ENCODE measurements at places on chromosomes 4 and X.

GRCh38 chr4:169414913-169415312 lies 144.2 kb upstream of the SH3RF1 start:
- DNase-seq: no peak

DNA sequence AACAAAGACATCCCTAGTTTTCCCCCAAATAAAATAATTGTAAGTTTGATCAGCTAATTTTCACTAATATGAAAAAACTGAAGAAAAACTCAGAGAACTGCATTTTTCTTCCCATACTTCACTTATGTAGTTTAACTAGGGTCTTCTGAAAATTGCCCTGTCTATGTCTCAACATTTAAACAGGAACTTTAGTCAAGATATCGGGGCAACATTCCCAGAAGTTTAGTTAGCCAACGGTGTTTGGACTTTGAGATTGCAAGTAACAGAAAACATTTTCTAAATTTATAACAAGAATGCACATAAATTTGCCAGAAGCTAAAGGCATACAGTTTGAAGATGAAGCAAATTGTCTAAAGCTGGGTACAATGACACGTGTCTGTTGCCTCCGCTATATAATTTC lies 201.1 kb downstream of the ARAP2 start:
- DNase-seq: no peak

DNA sequence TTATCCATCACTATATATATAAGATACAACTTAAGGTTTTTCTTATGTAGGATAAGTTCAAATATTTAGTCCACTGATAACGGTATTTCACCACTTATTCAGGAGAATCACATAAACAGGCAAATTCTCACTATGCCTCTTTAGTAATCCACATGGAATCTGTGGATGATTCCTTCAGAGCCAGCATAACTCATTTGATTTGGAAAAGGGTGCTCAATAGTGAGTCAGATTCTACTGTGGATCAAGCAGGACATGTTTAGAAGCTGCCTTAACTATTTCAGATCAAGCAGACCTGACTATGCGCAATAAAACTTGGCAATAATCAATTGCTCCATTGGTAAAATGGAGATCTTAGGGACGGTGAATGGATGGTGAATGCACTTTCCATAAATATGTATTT lies 184.1 kb downstream of the CBR4 start:
- DNase-seq: no peak

GRCh38 chr4:94941706-94942105 lies 184.0 kb downstream of the BMPR1B start:
- DNase-seq: no peak

DNA sequence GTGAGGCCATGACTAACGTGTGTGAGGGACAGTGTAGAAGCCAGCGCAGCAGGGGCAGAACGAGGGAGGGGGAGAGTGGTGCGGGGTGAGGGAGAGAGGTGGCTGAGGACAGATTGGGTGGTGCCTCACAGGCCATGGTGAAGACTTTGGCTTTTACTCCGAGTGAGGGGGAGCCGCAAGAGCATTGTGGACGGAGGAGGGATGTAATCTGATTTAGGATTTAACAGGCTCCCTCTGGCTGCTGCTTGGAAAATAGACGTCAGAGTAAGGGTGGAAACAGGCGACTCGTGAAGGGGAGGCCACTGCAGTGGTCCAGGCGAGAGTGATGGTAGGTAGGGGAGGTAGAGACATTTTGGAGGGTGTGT lies 13.0 kb downstream of the PPP1R3F start:
- DNase-seq: no peak

GRCh38 chrX:42524379-42524778 lies 253.6 kb downstream of the PPP1R2C start:
- DNase-seq: no peak
